ENCODE measurements at places on chromosomes 13 and 19. TPM values are rescaled to one million over a fixed set of nuclear protein-coding genes. Genes with fewer than 3 reads are reported as not detected.

The KRTDAP gene
- 8.9 TPM for polyA plus RNA-seq

The SHISA2 gene
- polyA plus RNA-seq, result 1.1 TPM

The NAA16 gene
- 4.2 TPM for polyA plus RNA-seq

The IGFL3 gene
- 3.0 TPM for polyA plus RNA-seq

The ZNF543 gene
- polyA plus RNA-seq, result 0.79 TPM

The ZNF57 gene
- polyA plus RNA-seq, result 5.1 TPM

The UCHL3 gene
- polyA plus RNA-seq, result 146 TPM

The PSG7 gene
- not detected for polyA plus RNA-seq

The OSCAR gene
- 0.27 TPM for polyA plus RNA-seq

The PEG3 gene
- 0.07 TPM for polyA plus RNA-seq

The ZNF724 gene
- 0.21 TPM for polyA plus RNA-seq

The KCNN4 gene
- polyA plus RNA-seq, result 0.56 TPM

The SRRM5 gene
- polyA plus RNA-seq, result 0.03 TPM

The PRR36 gene
- 0.03 TPM for polyA plus RNA-seq

The CDX2 gene
- polyA plus RNA-seq, result not detected

The TPT1 gene
- polyA plus RNA-seq, result 4,595 TPM

The NOVA2 gene
- polyA plus RNA-seq, result under 0.01 TPM

The EPSTI1 gene
- polyA plus RNA-seq, result 18.6 TPM

The ZNF560 gene
- 0.19 TPM for polyA plus RNA-seq

The CD22 gene
- polyA plus RNA-seq, result not detected

The CNN1 gene
- not detected for polyA plus RNA-seq

The SLC15A1 gene
- polyA plus RNA-seq, result not detected

The LTBP4 gene
- 51.1 TPM for polyA plus RNA-seq

The SIGLEC12 gene
- polyA plus RNA-seq, result not detected

The ZNF570 gene
- polyA plus RNA-seq, result 0.82 TPM

The CEACAM4 gene
- polyA plus RNA-seq, result not detected

The DHRS12 gene
- 5.0 TPM for polyA plus RNA-seq

The BICRA gene
- polyA plus RNA-seq, result 1.7 TPM

The PSENEN gene
- polyA plus RNA-seq, result 118 TPM

The FCER2 gene
- not detected for polyA plus RNA-seq

The DNAAF3 gene
- 10.2 TPM for polyA plus RNA-seq

The ZNF850 gene
- 0.31 TPM for polyA plus RNA-seq

The CYP4F8 gene
- not detected for polyA plus RNA-seq

The CDK8 gene
- 13.9 TPM for polyA plus RNA-seq

The PALM3 gene
- 0.11 TPM for polyA plus RNA-seq

The PIK3R2 gene
- 24.1 TPM for polyA plus RNA-seq

The CDC42EP5 gene
- 43.4 TPM for polyA plus RNA-seq

The SPINT2 gene
- 683 TPM for polyA plus RNA-seq

The PALM gene
- 0.03 TPM for polyA plus RNA-seq

The CEACAM20 gene
- polyA plus RNA-seq, result not detected

The CD320 gene
- 73.9 TPM for polyA plus RNA-seq

The B3GNT3 gene
- 7.9 TPM for polyA plus RNA-seq

The RYR1 gene
- polyA plus RNA-seq, result 0.59 TPM

The LRRC25 gene
- not detected for polyA plus RNA-seq

The GPR183 gene
- not detected for polyA plus RNA-seq

The IFI30 gene
- 31.7 TPM for polyA plus RNA-seq

The CLEC4G gene
- polyA plus RNA-seq, result not detected

The FSTL3 gene
- 150 TPM for polyA plus RNA-seq

The UBE2M gene
- 120 TPM for polyA plus RNA-seq

The LGI4 gene
- not detected for polyA plus RNA-seq

The ETV2 gene
- polyA plus RNA-seq, result 2.0 TPM

The CUL4A gene
- polyA plus RNA-seq, result 31.9 TPM
